ENCODE measurements at places on chromosomes 4 and X.

GRCh38 chr4:48431401-48431800 is 51.7 kb upstream of the SLC10A4 start:
- DNase-seq = no peak

DNA sequence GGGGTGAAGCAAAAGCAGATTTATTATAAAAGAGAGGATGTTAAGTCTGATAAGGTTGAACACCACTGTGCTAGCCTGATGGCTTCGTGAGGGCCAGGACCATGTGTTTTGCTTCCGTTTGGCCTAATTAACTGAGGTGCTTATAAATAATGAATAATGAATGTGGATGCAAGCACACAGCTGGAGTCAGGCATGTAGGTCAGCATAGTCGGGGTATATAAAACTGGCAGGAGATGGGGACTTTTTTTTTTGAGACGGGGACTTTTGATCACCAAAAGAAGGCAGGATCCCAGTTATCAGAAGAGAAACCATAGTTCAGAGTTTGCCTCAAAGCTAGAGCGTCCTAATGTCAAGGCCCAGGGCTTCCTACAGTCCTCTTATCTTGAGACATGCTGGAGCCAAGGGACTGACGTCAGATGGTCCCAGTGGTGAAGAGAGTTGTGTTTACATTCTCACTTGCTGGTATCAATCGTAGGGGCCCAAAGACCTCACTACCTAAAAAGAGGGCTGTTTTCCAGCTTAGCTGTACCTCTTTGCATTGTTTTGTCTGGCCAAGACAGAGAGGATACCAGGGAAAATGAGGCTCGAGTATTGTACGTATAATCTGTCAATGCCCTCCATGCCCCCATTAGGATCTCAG is 50.4 kb downstream of the RTL9 start:
- DNase-seq = no peak

DNA sequence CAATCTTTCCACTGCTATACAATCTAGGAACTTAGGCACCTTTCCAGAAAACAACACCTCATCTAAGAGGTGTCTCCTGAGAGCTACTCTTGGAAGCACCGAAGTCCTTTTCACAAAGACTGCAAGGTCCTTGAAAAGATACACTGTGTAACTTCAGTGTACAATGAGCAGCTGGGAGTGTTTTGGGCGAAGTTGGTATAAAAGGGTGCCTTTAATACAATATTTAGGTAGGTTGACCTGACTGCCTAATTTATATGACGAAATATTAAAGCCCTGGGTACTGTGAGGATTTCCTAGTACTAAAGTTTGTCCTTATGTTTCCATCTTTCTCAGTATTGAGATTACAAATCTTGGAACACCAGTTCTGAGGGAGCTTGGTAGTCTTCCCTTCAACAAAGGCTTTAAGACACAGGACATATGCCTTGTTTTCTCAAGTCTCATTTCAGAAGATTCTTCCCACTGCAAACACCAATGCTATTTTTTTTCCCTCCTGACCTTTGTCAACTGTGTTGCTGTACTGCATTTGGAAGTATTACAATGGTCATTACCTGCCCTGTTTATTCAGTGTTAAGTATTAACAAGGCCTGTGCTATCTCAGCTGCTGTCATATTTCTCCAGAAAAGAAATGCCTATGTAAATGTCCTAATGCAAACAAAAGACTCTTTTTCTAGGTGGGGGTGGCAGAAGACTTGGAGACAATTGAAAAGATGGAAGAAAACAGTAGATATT is 134.2 kb downstream of the MAML3 start:
- no peak for DNase-seq

GRCh38 chrX:1928805-1929204 is 313.9 kb downstream of the ASMT start:
- DNase-seq = no peak

DNA sequence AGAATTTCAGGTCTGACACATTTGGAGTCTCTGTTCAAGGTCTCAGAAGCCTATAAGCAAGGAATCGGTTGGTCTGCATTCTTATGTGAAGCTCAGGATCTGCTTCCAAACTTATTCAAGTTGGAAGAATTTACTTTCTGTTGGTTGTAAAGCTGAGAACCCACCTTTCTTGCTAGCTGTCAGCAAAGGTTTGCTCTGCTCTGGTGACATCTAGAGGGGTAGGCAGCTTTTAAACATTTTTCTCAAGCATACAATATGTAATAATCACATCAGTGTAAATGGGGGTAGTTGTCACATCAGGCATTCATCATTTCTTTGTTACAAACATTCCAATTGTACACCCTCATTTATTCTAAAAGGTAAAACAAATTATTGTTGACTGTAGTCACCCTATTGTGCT is 935.2 kb downstream of the TRAM1L1 start:
- no peak for DNase-seq

DNA sequence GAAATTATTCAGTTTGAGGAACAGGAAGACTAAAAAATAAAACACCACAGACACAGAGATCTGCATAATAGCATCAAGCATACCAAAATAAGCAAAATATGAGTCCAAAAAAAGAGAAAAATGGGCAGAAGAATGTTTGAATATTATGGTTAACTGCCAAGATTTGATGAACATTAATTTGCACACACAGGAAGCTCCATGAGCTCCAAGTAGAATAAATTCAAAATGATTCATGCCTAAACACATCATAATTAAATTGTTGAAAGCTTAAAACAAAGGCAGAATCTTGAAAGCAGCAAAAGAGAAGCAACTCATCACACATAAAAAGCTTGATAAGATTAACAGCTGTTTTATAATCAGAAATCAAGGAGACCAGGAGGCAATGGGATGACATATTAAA is 156.6 kb upstream of the ARSJ start:
- DNase-seq = no peak

DNA sequence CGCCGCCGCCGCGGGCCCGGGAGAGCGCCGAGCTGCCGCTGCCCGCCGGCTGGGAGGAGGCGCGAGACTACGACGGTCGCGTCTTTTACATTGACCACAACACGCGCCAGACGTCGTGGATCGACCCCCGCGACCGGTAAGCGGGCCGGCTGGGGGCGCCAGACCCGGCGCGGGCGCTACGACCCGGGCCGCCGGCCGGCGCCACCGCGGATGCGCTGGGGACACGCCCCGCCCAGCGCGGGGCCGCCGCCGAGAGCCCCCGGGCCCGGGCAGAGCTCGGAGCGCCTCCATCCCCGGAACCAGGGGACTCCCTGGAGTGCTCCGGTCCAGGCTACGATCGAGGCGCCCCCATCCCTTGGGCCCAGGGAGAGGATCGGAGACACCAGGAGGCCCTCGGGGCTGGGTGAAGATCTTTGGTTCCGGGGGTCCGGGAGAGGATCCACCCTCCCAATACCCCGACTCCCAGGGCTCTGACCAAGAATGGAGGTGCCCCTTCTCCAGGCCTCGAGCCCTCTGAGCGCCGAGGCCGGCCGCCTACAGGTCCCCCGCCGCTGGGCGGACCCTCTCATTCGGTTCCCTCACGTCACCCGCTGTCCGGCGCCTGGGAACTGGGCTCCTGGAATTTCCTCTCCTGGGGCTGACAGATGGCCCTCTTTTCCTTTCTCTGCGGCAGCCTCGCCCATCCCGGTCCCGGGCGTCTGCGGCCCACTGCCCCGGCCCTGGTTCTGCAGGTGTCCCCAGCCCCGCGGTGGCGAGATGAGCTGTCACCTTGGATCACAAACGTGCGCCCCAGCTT is 48.8 kb downstream of the CLDN34 start:
- DNase-seq = no peak

- no peak for DNase-seq
Measured at GRCh38 chr4:4714331-4714730, 145.1 kb upstream of the MSX1 start.

DNA sequence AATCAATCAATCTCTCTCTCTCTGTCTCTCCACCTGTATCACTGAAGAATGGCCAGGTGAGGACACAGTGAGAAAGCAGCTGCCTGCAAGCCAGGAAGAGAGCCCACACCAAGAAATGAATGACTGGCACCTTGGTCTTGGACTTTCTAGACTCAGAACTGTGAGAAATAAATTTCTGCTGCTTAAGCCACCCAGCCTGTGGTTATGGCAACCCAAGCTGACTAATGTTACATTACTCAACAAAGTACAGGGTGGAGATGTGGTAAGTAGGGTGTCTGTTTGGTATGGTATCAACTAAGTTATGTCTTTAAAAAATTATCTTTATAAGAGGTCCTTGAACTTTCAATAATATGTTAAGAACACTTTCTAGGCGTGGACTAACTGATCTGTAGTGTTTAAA is 159.3 kb downstream of the EPHA5 start:
- no peak for DNase-seq

GRCh38 chr4:163673848-163674697 is 179.6 kb downstream of the TMA16 start:
- peak; percentile 65 for DNase-seq

GRCh38 chrX:3177851-3178250 is 136.6 kb downstream of the ARSF start:
- no peak for DNase-seq

DNA sequence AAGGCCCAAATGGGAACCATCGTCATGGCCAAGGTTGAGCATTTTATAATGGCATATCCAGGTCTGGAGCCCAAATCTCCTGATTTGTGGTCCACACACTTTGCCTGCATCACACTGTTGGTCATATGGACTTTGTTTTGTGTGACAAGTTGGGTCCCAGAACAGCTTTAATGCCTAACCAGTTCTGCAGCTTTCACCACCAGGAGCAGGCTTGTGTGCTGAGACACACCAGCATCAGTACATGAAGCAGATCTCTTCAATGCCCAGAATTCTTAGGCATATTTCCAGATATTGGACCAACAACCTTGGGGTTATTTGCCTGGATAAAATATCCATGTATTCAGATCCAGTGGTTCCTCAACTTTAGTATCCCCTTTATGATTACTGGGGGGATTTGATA is 371.3 kb downstream of the FBXW7 start:
- no peak for DNase-seq

DNA sequence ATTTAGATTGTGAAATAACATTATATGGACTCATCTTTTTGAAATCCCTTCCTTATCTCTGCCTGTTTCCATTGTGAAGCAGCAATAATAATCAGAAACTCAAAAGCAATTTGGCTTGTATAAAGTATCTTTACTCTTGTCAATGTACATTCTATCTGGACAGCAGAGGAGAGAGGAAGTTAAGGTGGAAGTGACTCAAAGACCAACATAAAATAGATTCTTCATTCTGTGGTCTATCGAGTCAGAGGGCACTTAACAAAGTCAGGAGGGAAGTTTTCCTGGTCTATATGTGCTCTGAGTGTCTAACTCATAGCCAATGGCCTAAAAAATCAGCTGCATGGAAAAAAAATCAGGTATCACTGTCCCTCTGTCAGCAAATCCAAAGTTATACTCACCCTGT is 155.5 kb downstream of the EMCN start:
- no peak for DNase-seq

DNA sequence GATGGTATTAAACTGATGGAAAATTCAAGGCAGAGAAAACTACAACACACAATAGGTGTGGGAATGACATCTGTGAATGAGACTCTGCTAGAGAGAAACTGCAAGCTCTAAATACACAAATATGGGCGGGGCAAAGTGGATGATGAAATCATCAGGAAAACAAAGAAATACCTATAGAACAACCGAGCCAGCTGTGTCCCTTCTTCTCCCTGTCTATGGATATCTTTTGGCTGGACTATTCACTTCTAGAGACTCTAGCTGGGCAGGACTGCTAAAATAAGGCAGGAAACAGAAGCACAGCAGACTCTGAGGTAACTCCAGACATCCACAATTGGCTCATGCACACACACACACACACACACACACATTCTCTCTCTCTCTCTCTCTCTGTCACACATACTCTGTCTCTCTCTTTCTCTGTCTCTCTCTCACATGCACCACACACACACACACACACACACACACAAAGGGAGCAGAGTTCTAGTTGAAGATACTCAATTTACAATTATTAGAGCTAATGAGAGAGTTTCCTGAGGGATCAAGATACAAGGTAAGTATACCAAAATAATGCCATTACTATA is 27.2 kb upstream of the EDNRA start:
- DNase-seq = no peak

- no peak for DNase-seq
Measured at GRCh38 chr4:17328141-17328815, 183.6 kb downstream of the QDPR start.

DNA sequence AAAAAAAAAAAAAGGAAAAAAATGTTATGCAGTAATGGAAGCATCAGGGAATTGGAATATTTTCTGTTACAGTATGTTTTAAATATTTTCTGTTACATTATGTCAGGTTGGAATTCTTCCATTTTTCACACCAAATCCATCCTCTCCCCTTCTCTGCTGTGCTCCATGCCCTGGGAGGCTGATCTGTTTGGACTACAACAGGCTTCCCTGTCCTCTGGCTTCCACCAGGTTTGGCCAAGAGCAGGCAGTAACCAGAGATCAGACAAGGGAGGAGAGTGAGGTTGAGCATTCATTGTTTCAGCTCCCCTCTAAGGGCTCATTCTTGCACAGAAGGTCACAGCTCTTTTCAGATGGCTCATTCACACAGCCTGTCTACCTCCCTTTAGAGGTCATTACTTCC is 11.7 kb upstream of the TMEM184C start:
- no peak for DNase-seq

DNA sequence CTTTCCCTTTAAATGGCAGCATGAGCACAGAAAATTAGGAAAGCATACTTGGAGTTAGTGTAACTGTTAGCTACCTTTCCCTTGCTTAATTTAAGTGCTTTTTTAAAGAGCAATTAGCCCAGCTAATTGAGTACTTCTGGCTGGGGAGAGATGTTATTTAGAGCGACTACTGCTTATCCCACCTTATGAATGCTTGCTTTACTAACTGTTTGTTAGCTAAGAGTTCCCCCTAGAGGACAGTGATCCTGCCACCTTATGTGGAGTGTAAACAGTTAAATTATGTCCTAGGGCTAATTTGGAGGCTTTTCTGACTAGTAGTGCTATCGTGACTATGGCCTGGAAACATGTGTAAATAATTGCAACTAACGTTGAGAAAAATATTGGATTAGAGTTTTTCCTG is 909.4 kb downstream of the FSTL5 start:
- DNase-seq = no peak

DNA sequence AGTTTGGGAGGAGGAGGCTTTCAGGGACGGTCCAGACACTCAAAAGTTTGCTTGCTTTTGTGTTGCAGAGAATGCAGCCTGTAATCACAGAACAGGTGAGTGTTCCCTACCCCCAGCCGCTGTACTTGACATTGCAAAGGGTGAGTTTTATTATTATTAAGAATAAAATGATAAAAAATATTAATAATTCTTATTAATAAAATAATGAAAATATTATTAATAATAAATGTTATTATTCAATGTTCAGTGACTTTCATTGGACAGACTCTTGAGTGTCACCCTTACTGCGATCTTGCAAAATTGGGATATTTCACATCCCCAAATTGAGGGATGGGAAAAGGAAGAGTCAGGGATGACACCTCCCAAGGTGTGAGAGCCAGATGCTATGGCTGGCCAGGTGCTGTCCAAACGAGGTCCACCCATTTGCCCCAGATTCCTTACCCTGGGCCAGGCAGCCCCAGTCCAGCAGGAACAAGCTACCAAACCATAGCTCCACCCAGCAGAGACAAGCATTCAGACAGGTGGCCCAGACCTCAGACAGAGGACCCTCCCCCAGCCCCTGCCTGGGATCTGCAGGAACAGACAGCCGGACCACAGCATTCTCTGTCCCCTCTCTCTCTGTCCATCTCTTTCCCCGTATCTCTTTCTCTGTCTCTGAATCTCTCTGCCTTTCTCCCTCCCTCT is 22.4 kb downstream of the IL3RA start:
- no peak for DNase-seq

Data from bone marrow (tissue), 2 donors.